ENCODE measurements at places on chromosomes 6 and 20. TPM values are rescaled to one million over a fixed set of nuclear protein-coding genes. Genes with fewer than 3 reads are reported as not detected.

SASH1 gene
- 18.0 TPM for total RNA-seq

UNC5CL gene
- total RNA-seq = 1.3 TPM

NDRG3 gene
- 32.3 TPM for total RNA-seq

ADGRF1 gene
- total RNA-seq = not detected

SNX3 gene
- total RNA-seq = 72.5 TPM

BAG2 gene
- 7.2 TPM for total RNA-seq

CDS2 gene
- total RNA-seq = 56.2 TPM

ENPP3 gene
- total RNA-seq = not detected

RAB44 gene
- not detected for total RNA-seq

PLN gene
- total RNA-seq = not detected

DNA sequence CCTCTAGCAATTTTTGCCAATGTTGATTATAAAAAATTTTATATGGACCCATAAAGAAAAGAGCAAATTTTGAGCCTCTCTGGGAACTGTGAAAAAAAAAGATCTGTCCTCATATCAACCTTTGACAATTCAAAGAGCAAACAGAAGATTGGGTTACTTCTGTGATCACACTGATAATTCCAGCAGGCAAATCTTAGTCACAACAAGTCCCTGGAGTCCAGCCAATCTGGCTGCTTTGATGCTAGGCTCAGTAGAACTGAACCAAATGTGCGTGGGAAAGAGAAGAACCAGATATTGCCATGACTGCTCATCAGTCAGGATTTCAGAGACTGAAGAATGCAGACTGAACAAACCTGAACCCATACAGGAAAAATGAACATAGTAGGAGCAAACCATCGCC, 438.4 kb upstream of the FLRT3 start:
- H3K36me3 ChIP-seq = no peaks in the 10 kb centered on the region
- no peaks in the 10 kb centered on the region for H3K4me1 ChIP-seq
- H3K27me3 ChIP-seq = no peaks in the 10 kb centered on the region
- H3K27ac ChIP-seq = no peak overlapping the region
- H3K4me3 ChIP-seq = no peak overlapping the region

DNA sequence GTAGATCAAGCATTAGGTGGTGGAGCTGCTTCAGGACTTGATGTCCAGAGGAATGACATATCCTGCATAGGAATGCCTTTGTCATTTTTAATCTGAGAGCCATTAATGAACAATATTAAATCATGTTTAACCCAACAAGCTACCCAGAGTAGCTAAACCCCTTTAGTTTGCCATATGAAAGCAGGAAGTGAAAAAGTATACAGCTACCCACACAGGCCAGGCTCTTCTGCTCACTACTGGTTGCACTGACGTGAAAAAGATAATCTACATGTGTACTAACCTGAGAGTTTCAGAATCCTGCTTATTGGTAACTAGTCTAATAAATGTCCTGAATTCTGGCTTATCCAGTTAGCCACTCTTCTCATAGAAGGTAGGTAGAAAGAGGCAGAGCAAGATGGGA, 19.9 kb downstream of the GLYATL3 start:
- DNase-seq = no peak
- no peaks in the 10 kb centered on the region for H3K27me3 ChIP-seq
- no peaks in the 10 kb centered on the region for H3K4me1 ChIP-seq
- H3K4me3 ChIP-seq = no peak overlapping the region
- H3K27ac ChIP-seq = no peak overlapping the region
- no peaks in the 10 kb centered on the region for H3K36me3 ChIP-seq

- H3K27me3 ChIP-seq = no peaks in the 10 kb centered on the region
- no peak overlapping the region for H3K4me3 ChIP-seq
- DNase-seq = no peak
- H3K4me1 ChIP-seq = no peaks in the 10 kb centered on the region
- H3K27ac ChIP-seq = no peak overlapping the region
- H3K36me3 ChIP-seq = no peaks in the 10 kb centered on the region
These were observed 104.2 kb upstream of the GJE1 start for GRCh38 chr6:142028527-142028926.

DNA sequence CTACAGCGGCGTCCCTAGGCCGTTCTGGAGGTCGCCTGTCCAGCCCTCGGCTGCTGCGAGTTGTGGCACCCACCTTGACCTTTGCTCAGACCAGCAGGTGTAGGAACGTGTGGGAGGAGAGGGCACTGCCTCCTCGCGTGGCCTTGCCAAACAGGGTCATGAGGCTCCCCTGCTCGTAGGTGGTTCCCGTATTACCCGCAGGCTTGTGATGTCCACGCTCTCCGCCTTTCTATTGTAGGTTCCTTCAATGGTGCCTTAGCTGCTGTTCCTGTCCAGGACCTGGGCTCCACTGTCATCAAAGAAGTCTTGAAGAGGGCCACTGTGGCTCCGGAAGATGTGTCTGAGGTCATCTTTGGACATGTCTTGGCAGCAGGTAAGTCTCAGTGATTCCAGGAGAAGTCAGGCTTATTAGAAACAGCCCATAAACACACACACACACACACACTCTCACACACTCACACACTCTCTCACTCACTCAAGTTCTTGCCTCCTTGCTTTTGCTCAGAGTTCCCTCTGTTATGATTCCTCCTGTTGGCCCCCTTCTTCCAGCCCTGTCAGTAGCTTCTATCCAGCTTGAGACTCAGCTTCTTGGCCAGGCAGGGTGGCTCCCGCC, 942 bp downstream of the ACAT2 start:
- no peaks in the 10 kb centered on the region for H3K27me3 ChIP-seq
- peaks cover 10% of the 10 kb centered on the region for H3K4me1 ChIP-seq
- H3K36me3 ChIP-seq = peaks cover 42% of the 10 kb centered on the region
- H3K4me3 ChIP-seq = peak overlapping the region; percentile 87

- H3K27ac ChIP-seq = no peak overlapping the region
- H3K36me3 ChIP-seq = no peaks in the 10 kb centered on the region
- no peak for DNase-seq
These were observed 559 bp downstream of the APMAP start for GRCh38 chr20:24991897-24992486.

DNA sequence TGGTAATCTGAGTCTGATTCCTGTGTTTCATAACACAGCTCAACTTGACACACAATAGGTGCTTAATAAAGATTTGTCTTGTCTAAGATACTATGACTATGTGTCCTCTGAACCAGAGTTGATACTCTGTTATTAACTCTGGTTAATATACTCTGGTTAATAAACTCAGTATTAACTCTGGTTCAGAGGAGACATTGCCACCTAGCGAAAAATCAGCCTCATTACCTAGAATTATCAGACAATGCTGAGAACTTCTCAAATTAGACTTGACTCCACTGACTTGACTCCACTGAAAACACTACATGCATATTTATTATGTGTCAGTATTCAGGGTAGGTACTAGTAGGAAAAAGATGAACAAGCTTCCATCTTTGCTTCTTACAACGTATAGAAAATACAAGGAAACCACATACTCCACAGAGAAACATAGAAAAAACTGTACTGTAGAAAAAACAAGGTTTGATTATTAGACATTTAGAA, 73.9 kb downstream of the AHI1 start:
- H3K27ac ChIP-seq = no peak overlapping the region
- no peak overlapping the region for H3K4me3 ChIP-seq
- no peak for DNase-seq
- no peaks in the 10 kb centered on the region for H3K4me1 ChIP-seq

GRCh38 chr6:45450132-45450531, 72.4 kb upstream of the SUPT3H start:
- DNase-seq = no peak
- H3K27ac ChIP-seq = no peak overlapping the region
- H3K27me3 ChIP-seq = no peaks in the 10 kb centered on the region

DNA sequence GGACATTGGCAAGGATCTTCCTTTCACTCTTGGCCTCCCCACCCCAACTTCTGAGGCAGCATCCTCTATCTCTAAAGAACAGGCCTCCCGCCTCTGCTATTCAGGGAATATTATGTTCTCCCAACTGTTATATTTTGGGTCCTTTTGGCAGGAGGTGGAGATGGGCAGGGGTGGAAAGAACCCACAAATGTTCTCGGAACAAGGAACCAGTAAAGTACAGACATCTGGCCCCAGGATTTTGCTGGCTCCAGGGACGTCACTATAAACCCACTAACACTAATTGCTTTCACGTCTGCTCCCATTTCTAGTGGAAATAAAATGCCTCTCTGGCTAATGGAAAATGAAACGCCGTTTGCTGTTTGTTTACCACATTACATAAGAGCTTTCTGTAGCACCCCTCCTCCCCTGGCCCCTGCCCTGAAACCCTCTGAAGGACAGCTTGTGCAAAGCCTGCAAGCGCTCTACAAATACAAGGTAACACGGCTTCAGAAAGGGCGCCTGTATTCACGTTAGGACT, 77.7 kb upstream of the TBC1D7 start:
- no peak overlapping the region for H3K27ac ChIP-seq
- peaks cover 3% of the 10 kb centered on the region for H3K4me1 ChIP-seq
- no peaks in the 10 kb centered on the region for H3K27me3 ChIP-seq

- H3K4me3 ChIP-seq = peak overlapping the region; percentile 6
- no peak for DNase-seq
- H3K36me3 ChIP-seq = no peaks in the 10 kb centered on the region
- H3K4me1 ChIP-seq = peaks cover 7% of the 10 kb centered on the region
- no peak overlapping the region for H3K27ac ChIP-seq
- H3K27me3 ChIP-seq = peaks cover 26% of the 10 kb centered on the region
These were observed 42.6 kb upstream of the SUPT3H start for GRCh38 chr6:45420083-45420908.

DNA sequence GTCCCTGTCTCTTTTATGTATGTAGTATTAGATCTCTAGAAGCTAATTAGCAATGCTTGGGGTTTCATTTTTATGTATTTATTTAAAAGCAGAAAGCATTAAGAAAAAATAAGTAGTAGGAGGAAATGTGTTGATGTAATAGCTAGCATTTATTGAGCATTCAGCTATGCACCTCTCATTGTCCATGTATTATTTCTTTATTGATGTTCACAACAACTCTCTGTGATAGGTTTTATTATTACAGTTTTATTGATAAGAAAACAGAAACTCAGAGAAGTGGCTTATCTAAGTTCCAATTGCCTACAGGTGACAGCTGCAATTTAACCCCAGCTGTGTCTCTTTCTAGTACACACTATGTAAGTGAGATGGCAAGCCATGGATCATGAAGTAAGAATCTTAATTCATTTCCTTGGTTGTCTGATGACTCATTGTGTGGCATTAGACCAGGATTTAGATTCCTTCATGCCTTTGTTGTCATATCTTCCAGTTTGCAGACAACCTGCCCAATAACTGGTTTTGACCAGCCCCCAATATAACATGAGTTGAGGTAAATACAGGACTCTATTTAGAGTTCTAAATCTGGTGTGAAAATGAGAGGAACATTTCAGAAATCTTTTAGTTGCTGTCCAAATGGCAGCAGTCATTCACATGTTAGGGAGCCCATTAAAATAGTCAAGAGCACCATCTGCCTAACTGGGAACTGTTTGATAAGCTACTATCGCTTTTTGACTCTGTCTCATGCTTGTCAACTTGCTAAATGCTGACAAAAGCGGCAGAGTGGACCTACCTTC, 170.8 kb upstream of the PHACTR1 start:
- no peaks in the 10 kb centered on the region for H3K27me3 ChIP-seq
- H3K27ac ChIP-seq = no peak overlapping the region
- H3K4me1 ChIP-seq = no peaks in the 10 kb centered on the region
- DNase-seq = no peak
- no peak overlapping the region for H3K4me3 ChIP-seq

DNA sequence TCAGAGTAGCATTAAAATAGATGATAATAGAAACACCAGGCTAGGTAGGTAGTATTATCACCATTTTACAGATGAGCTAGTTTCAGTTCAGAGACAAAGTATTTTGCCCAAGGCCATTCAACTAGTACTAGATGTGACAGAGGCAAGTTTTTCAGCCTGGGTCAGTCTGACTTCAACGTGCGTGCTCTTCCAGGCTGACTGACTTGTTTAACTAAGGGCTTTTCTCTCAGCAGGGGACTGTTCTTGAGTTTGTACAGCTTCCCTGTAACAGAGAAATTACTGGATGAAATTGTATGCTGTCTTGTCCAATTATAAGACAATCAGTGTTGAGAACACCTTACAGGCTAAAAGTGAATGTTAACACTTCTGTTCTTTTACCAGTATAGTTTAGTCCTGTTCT, 333.5 kb upstream of the MAN1A1 start:
- H3K4me3 ChIP-seq = no peak overlapping the region
- DNase-seq = no peak
- no peak overlapping the region for H3K27ac ChIP-seq

DNA sequence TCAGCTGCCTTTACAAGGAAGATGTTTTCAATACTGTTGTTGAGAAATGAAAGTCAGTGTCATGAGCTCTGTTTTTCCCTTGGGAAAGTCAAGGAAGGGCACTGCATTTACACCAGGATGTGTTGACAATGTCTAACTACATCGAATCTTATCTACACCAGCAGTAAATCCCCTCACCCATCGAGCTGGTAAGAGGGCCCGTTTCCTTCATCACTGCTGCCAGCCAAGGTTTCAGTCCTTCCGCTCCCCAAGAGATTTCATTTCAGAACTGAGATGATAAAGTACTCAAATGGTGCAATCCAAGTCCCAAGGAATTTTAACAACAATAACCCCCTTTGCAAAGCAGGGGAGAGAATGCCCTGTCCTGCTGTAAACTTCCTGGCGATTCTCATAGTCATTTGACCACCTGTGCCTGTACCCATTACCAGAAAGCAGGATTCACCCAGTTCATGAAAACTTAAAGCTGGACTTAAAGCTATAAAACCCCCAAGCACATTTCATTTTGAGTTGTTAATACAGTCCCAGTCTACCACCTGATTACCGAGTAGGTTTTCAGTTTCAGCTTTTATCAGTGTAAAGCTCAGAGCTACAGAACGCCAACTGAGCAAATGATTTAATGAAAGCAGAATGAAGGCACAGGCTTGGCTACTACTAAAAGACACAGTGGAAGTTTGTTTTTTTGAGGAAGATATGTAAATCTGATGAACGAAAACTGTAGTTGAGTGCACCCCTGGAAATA, 122.5 kb upstream of the TAB2 start:
- H3K27me3 ChIP-seq = no peaks in the 10 kb centered on the region
- no peaks in the 10 kb centered on the region for H3K36me3 ChIP-seq
- peaks cover 3% of the 10 kb centered on the region for H3K4me1 ChIP-seq
- H3K27ac ChIP-seq = no peak overlapping the region

GRCh38 chr6:152004036-152004566, 196.6 kb downstream of the ESR1 start:
- no peak overlapping the region for H3K27ac ChIP-seq
- H3K27me3 ChIP-seq = no peaks in the 10 kb centered on the region
- DNase-seq = no peak
- no peak overlapping the region for H3K4me3 ChIP-seq
- H3K36me3 ChIP-seq = no peaks in the 10 kb centered on the region

DNA sequence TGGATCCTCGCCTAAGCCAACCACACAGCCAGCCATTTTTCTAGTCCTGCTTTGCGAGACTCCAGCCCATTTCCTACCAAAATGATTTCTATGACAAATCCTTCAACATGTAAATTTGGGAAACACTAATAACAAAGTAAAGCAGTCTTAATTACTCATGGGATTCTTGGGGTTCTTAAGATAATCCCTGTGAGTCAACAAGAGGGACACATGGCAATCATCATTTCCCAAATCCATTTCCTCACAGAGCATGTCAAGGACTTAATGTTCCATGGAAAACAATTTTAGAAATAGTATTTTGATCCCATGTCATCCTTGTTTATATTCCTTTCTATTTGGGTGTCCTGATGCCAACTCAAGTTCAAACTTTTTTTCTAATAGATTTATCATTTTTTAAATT, 322.7 kb upstream of the NOX3 start:
- no peaks in the 10 kb centered on the region for H3K27me3 ChIP-seq
- no peaks in the 10 kb centered on the region for H3K36me3 ChIP-seq
- H3K27ac ChIP-seq = no peak overlapping the region
- H3K4me1 ChIP-seq = no peaks in the 10 kb centered on the region

GRCh38 chr6:15495375-15495901, 167.4 kb downstream of the DTNBP1 start:
- DNase-seq = no peak
- H3K36me3 ChIP-seq = peaks cover 41% of the 10 kb centered on the region
- no peak overlapping the region for H3K4me3 ChIP-seq
- H3K27ac ChIP-seq = no peak overlapping the region
- no peaks in the 10 kb centered on the region for H3K27me3 ChIP-seq
- peaks cover 22% of the 10 kb centered on the region for H3K4me1 ChIP-seq

Data from H1 (cell line).